ENCODE measurements at places on chromosomes 3 and 15.

DNA sequence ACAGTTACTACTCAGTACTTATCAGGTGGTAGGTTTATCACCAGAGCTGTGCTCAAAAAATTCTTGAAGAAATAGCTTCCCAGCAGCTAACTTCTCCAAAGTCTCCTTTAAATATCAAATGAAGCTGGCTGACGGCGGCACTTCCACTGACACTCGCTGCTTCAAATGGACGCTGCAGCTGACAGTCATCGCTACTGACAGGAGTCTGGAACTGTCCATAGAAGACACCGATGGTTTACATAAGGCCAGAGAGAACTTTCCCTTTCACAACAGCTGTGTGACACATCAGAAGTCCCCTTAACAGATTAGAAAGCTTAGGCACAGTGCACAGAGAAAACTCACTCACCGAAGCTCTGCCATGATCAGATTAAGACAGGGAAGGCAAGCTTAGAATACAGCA is 270.2 kb downstream of the SHOX2 start:
- no peaks in the 10 kb centered on the region for H3K36me3 ChIP-seq
- no peaks in the 10 kb centered on the region for H3K27me3 ChIP-seq

- peak overlapping the region; percentile 71 for H3K4me3 ChIP-seq
- no peak overlapping the region for H3K27ac ChIP-seq
- no peaks in the 10 kb centered on the region for H3K36me3 ChIP-seq
- H3K27me3 ChIP-seq, result peaks cover 41% of the 10 kb centered on the region
- H3K4me1 ChIP-seq, result peaks cover 5% of the 10 kb centered on the region
These were observed 411 bp upstream of the C3orf70 start for GRCh38 chr3:185153171-185153771.

DNA sequence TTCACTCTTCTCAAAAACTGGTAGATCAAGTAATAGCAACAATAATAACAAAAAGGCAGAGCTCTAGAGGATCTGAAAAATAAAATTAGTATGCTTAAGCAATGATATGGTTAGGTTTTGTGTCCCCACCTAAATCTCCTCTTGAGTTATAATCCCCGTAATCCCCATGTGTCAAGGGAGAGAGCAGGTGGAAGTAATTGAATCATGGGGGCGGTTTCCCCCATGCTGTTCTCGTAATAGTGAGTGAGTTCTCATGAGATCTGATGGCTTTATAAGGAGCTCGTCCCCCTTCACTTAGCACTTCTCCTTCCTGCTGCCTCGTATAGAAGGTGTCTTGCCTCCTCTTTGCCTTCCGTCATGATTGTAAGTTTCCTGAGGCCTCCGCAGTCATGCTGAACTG is 60.2 kb upstream of the ABHD2 start:
- H3K27ac ChIP-seq, result no peak overlapping the region
- DNase-seq, result no peak
- H3K27me3 ChIP-seq, result peaks cover 9% of the 10 kb centered on the region
- no peaks in the 10 kb centered on the region for H3K4me1 ChIP-seq
- H3K36me3 ChIP-seq, result no peaks in the 10 kb centered on the region
- no peak overlapping the region for H3K4me3 ChIP-seq

- no peak for DNase-seq
- no peak overlapping the region for H3K4me3 ChIP-seq
- no peaks in the 10 kb centered on the region for H3K36me3 ChIP-seq
- H3K27me3 ChIP-seq, result no peaks in the 10 kb centered on the region
These were observed 94.5 kb downstream of the SERPINI1 start for GRCh38 chr3:167830007-167830406.

DNA sequence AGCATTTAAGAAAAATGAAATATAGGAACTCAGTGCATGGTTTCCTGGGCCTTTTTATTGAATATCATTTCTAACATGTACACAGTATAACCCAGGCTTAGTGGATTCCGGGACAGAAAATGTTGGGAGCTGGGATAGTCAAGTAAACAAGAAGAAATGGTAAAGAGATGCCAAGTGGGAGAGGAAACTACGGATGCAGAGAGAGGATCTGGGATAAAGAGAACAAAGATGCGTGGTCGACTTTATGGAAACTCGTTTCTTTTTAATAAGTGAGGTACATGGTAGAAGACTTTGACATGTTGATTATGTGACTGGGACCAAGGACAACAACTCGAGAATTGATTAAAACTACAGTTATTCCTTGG is 1.2 kb upstream of the GPR176 start:
- DNase-seq, result no peak
- peaks cover 7% of the 10 kb centered on the region for H3K36me3 ChIP-seq
- peak overlapping the region; percentile 83 for H3K4me3 ChIP-seq
- no peak overlapping the region for H3K27ac ChIP-seq

- DNase-seq, result no peak
- H3K4me1 ChIP-seq, result peaks cover 15% of the 10 kb centered on the region
- no peak overlapping the region for H3K4me3 ChIP-seq
- no peak overlapping the region for H3K27ac ChIP-seq
- H3K27me3 ChIP-seq, result no peaks in the 10 kb centered on the region
- no peaks in the 10 kb centered on the region for H3K36me3 ChIP-seq
These were observed 794.0 kb upstream of the CFAP20DC start for GRCh38 chr3:59843821-59844220.

DNA sequence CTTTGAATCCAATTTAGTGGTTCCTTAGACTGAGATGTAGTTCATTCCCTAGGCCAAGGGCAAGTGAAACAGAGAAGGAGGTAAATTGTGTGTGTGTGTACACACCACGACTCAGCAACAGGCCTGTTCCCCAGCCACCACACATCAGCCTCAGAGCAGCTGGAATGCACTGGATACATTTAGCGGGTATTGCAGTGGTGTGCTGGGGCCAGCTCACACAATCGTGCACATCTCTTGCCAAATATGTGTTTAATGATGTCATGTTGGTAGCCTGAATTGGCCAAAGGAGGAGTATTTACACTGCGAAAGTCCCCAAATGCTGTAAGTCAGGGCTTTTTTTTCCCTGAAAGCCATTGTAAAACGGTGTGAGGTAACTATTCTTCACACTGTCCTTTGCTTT is 82.3 kb downstream of the RBPMS2 start:
- H3K4me3 ChIP-seq, result no peak overlapping the region
- H3K27ac ChIP-seq, result no peak overlapping the region
- H3K4me1 ChIP-seq, result peaks cover 15% of the 10 kb centered on the region
- no peak for DNase-seq
- H3K27me3 ChIP-seq, result no peaks in the 10 kb centered on the region

DNA sequence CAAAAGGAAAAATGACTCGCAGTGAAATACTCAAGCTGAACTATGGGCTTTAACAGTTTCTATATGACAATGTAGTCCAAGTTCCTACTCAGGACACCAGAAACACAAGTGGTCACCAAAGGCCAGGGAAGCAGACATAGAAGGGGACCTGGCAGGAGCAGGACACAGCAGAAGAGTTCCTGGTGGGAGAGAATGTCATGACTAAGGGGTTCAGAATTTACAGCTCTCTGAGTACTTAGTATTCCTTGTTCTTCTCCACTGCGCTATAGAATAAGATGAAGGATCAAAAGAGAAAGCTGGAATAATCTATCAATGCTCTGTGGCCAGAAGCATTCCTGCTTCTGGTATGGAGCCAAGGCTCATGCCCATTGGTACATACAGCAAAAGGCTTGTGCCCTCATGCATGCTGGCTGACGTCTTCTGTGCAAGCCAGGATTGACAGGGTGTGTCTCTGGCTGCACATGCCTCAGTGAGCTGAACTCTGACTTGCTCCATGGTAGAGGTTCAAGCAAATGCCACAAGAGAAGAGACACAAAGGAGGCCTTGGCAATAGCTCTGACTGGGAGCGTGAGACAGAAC is 128.7 kb upstream of the SLC2A2 start:
- H3K4me1 ChIP-seq, result no peaks in the 10 kb centered on the region
- no peak overlapping the region for H3K4me3 ChIP-seq
- no peak for DNase-seq
- H3K36me3 ChIP-seq, result peaks cover 50% of the 10 kb centered on the region
- H3K27me3 ChIP-seq, result no peaks in the 10 kb centered on the region
- H3K27ac ChIP-seq, result no peak overlapping the region

GRCh38 chr15:53758412-53758811 is 1.1 kb downstream of the WDR72 start:
- DNase-seq, result no peak
- H3K27ac ChIP-seq, result no peak overlapping the region
- no peaks in the 10 kb centered on the region for H3K4me1 ChIP-seq
- peaks cover 17% of the 10 kb centered on the region for H3K27me3 ChIP-seq
- H3K36me3 ChIP-seq, result no peaks in the 10 kb centered on the region
- H3K4me3 ChIP-seq, result no peak overlapping the region

GRCh38 chr3:171770689-171771620 is 39.3 kb downstream of the PLD1 start:
- H3K36me3 ChIP-seq, result no peaks in the 10 kb centered on the region
- no peak for DNase-seq
- no peak overlapping the region for H3K27ac ChIP-seq
- no peak overlapping the region for H3K4me3 ChIP-seq
- H3K4me1 ChIP-seq, result no peaks in the 10 kb centered on the region

DNA sequence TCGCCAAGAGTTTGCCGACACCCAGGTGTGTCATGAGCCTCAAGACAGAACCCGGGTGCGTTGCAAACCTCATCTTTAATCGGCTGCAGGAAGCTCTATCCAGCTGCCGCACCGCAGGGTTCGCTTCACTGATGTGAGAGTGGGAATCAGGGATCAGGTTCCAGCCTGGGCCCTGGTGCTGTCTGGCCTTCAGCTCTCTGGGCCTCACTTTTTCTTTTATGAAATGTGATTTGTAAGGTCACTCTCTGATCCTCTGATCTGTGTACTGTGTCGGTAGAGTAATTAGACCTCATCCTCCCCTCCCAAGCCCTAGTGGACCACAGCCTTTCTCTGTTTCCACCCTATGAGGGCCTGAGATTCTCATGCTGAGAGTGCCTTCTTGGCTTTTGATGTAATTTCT is 202.8 kb upstream of the UBE2E1 start:
- H3K4me3 ChIP-seq, result no peak overlapping the region
- H3K27me3 ChIP-seq, result no peaks in the 10 kb centered on the region
- DNase-seq, result no peak
- no peaks in the 10 kb centered on the region for H3K36me3 ChIP-seq

DNA sequence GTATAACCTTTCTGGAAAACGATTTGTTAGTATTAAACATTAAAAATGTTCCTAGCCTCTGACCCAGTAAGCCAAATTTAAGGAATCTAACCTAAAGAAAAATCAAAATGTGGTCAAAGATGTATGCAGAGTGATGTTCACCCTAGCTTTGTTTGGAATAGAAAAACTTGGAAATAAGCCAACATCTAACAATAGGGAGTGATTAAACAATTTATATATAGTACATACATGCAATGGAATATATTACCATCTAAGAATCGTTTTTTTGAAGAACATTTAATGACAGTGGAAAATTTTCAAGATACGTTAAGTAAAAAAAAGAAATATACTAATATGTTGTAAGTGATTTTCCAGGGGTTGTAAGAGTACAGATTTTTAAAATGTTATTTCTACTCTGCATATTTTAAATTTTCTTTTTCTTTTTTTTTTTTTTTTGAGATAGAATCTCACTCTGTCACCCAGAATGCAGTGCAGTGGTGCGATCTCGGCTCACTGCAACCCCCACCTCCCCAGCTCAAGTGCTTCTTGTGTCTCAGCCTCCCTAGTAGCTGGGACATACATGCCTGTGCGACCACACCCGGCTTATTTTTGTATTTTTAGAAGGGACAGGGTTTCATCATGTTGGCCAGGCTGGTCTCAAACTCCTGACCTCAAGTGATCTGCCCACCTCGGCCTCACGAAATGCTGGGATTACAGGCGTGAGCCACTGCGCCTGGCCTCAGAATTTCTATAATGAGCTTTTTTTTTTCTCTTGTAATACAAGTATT is 54.9 kb downstream of the ANP32A start:
- H3K4me3 ChIP-seq, result no peak overlapping the region
- H3K4me1 ChIP-seq, result no peaks in the 10 kb centered on the region
- DNase-seq, result no peak

- H3K4me1 ChIP-seq, result peaks cover 22% of the 10 kb centered on the region
- peak overlapping the region; percentile 81 for H3K27ac ChIP-seq
- peaks cover 17% of the 10 kb centered on the region for H3K36me3 ChIP-seq
These were observed 781 bp upstream of the DAG1 start for GRCh38 chr3:49469037-49469935.

Measured in activated CD4-positive, alpha-beta memory T cell treated with anti-CD3 and anti-CD28 coated beads, Interleukin-2, amount 10 ng/mL, durations not matched to agents 7 days and 5 days (primary cell).